Kidney (tissue), 22 donors: ENCODE measurements at places on chromosomes 5 and 9.

DNA sequence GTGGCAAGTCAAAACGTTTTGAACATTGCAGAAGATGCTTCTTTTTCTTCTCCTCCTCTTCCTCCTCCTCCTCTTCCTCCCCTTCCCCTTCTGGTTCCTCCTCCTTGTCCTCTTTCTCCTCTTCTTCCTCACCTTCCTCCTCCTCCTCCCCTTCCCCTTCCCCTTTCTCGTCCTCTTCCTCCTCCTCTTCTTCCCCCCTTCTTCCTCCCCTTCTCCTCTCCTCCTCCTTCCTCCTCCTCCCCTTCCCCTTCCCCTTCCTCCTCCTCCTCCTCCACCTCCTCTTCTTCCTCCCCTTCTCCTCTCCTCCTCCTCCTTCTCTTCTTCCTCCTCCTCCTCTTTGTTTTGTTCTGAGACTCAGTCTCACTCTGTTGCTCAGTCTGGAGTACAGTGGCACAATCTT is 167.0 kb upstream of the SV2C start:
- DNase-seq: no peak

DNA sequence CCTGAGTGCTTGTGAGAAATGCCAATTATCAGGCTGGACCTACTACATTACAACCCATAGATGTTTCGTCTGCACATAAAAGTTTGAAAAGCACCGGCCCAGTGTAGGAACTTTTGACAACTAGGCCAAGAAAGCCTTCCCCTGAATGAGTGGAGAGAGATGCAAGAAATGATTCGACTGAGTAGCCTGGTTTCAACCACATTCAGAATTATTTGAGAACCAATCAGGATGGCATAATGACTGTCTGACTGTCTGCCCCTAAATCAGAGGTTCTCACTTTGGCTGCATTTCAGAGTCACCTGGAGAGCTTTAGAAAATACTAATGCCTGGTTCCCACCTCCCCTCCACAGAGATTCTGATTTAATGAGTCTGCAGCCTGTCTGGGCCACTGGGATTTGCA is 61.1 kb downstream of the FRMD3 start:
- DNase-seq: no peak

GRCh38 chr5:33772380-33772897 is 119.4 kb downstream of the ADAMTS12 start:
- DNase-seq: no peak

DNA sequence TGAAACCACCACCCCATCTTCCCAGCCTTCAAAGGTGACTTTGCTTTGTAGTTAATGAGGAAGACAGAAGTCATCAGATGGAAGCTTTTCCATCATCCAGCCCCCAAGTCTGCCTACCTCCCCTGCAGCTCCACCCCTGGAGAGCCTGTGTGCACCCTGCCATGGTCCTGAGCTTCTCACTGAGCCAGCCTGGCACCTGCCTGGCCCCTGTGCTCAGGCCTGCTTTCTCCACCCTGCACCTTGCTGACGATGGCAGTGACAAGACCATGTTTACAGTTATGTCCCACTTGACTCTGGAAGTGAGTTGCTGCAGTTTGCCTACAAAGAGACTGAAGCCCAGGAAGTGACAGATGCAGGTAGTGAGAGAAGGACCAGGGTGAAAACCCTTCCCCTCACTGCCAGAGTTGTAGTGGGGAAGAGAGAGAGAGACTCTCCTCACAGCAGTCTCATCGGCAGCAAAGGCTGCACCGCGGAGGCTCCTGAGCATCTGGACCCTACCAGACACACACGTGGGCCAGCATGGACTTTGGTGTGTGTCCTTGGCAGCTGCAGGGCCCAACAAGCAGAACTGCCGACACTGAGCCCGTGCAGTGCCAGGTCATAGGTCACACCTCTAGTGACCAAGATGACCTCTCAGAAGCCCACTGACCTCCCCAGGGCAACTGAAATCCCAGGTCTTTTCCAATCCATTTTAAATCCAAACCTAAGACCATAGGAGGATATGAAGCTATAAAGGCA is 107.1 kb downstream of the CACNA1B start:
- no peak for DNase-seq

GRCh38 chr9:122276096-122276495 is 11.4 kb downstream of the MRRF start:
- DNase-seq: no peak

DNA sequence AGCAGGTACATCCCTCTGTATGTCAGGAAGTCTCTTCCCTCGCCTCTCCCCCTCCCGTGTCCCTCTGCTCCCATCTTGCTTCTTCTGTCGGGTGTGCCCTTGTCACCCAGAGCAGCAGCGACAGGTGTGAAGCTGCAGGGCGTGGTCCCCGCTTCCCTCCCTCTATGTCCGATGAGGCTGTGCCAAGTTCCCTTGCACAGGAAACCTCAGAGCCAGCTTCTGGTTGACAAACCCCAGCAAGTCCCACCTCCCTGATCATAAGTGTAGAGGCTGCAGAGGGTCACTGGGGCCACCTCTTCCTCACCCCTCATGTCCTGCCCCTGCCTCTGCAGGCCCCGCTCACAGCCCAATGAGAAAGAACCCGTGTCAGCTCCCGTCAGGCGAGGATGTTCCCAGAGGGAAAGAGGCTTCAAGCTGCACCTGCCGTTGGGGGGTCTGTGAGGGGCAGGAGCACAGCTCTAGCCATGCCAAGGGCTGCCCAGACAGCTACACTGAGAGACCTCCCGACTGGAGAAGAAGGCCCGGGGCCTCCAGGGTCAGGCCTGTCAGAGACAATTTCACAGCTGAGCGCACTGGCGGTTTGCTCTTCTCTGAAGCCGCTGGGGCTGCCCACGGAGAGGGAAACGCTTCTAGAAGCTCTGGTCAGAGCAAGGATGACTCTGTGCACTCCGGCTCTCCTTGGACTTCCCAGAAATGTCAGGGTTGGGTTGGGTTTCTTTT is 73.3 kb downstream of the AK8 start:
- DNase-seq: peak; percentile 32

- DNase-seq: no peak
Measured at GRCh38 chr5:63205976-63206375, 627.4 kb downstream of the LRRC70 start.

GRCh38 chr5:100762108-100762507 is 141.0 kb downstream of the ST8SIA4 start:
- DNase-seq: no peak

DNA sequence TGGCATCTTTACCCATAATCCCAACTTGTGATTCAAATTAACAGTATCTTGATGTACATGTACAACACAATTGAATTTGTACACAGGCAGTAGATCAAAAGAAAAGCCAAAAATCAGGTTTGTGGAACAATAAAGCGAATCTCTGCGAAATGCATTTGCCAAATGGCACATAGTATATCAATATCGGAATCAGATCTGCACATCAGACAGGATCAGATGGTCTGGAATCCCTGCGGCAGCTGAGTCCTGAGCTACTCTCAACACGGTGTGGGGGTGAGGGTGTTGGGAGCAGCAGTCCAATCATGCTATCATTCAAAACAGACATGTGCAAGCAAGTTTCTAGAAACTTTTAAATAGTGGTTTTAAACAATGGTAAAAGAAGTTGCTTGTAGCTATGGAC is 358.3 kb downstream of the SEMA5A start:
- no peak for DNase-seq

GRCh38 chr9:124792257-124793014 is 15.5 kb downstream of the OLFML2A start:
- no peak for DNase-seq

- peak; percentile 65 for DNase-seq
Measured at GRCh38 chr9:90801241-90801972, at the start of gene SYK. Gene SYK, plus strand, starts transcription at chr9:90801819. Its CDS starts 42,080 bp downstream, at chr9:90843899.

DNA sequence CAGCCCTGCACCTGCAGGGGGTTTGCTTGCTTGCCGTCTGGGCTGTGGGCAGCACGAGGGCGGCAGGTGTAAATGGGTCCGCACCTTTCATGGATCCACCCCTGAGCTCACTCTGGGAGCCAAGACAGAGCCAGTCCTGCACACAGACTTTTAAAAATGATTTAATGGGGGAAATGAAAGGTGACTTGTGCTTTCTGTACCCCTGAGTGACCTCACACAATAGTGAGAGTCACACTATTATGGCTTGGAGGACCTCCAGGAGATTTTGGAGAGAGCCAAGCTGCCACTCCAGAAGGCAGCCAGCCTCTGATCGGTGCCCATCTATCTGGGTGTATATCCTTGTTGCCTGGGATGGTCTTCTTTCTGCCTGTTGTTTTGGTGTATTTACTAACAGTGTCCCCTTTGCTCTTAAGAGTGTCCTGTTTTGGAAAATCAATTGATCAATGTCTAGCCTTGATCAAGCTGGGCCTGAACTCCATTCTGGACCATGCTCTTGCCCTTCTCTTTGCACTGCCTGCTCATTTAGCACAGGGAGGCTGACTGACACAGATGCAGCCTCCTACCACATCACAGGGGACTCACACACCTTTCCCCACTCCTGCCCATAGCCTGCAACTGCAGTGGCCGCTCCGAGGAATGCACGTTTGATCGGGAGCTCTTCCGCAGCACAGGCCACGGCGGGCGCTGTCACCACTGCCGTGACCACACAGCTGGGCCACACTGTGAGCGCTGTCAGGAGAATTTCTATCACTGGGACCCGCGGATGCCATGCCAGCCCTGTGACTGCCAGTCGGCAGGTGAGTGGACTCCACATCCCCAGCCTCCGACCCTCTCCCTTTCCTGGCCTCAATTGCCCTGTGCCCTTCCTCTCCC is 29.5 kb downstream of the LAMC3 start:
- DNase-seq: no peak

GRCh38 chr5:89313804-89314588 is 431.0 kb upstream of the MEF2C start:
- no peak for DNase-seq

DNA sequence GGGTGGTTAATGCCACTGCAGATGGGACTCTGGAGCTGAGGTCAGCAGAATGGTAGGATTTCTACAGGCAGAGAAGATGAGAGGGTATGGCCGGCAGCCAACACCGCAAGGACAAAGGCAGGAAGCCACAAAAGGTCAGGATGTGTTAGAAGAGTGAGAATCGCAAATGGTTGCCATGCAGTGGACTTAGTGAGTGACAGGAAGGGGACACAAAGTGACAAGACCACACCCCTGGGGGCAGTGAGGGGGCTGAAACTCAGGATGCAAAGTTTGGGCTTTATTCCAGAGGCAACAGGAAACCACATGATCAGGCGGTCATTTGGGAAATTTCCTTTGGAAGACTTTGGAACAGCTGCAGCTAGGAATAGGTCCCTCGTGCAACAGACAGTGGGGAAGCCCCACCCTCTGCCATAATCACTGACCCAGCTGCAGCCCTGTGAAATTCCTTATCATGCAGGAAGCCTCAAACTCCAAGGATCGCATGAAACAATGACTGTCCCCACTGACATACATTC is 14.2 kb upstream of the CCDC180 start:
- peak; percentile 60 for DNase-seq

GRCh38 chr5:82734347-82734746 is 342.8 kb downstream of the TMEM167A start:
- DNase-seq: no peak

- DNase-seq: no peak
Measured at GRCh38 chr5:149878371-149878770, 66.2 kb downstream of the PDE6A start.
